ENCODE measurements at places on chromosomes 7 and 10.

DNA sequence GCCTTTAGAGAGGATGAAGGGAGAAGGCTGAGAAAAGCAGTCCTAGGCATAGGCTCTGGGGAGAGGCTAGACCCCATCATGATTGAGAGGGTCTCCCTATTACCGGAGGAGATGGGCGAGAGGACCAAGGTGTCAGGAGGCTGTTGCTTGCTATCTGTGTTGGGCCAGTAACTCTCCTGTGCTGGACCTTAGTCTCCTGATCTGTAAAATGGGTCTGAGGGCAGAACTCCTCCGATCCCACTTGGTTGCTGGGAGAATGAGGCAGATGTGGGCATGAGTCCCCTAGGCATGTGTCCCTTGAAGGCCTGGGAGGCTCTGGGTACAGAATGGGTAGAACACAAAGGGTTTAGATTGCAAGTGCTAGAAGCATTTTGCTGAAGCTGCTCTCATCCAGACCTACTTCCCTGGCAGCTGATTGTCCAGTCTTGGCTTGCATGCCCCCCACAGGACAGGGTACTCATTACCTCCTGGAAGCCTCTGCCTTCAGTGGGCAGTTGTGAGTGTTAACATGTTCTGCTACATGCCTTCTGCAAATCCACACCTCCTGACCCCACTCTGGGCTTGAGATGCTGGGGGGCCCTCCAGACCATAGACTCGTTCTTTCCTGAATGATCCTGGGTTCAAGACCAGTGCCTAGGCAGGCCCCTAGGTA is 4.4 kb downstream of the ZMIZ1 start:
- no peak for DNase-seq

DNA sequence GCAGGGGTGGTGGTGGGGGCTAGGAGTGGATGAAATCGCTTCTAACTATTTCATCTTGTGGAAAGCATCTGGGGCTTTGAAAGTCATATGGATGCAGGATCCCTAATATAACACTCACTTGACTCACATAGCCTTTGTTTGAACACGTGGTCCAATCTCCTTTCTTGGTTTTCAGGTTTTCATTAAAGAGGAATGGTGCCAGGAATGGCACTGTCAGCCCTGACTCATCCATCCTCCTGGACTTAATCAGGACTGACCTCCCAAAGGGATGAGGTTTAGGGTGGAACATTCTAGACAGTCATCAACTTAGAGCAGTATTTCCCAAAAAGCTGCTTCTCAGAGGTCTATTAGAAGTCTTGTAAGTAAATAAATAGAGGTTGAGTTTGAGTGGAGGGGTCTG is 162.0 kb upstream of the PLXNA4 start:
- DNase-seq: peak; percentile 94

- DNase-seq: no peak
Measured at GRCh38 chr7:48421357-48421756, 250.1 kb downstream of the ABCA13 start.

- DNase-seq: no peak
Measured at GRCh38 chr10:94673614-94674321, 9.8 kb upstream of the CYP2C18 start.

DNA sequence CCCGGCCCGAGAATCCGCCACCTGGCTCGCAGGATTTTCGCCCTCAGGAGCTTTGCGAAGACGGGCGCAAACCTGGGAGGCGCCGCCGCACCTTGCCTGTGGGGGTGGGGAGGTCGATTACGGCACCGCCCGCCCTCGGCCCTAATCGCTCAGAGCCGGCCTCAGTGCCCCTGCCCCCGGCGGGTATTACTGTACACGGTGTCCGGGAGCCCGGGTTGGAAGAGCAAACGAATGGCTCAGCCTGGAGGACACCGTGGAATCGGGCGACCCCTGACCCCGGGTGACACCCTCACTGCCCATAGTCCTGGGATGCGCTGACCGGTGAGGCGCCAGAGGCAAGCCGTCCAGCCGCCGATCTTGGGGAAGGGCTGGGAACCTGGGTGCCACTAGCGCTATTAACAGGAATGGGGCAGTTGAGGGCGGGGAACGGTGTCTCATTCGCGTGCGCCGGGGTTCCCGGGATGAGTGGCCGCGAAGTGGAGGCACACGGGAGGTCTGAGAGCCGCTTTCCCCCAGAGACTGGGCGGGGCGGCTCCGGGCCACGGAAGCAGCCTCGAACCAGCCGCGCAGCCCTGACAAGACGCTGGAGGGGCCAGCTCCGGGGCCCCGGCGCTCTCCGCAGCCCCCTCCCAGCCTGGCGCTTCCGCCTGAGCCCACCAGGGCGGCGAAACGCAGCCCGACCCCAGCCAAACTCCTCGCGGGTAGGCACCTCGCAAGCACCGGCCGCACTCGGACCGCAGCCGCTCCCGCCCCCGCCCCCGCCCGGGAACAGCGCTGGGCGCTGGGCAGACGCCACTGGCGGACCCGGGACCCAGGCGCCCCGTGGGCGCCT is 167.5 kb downstream of the NRF1 start:
- no peak for DNase-seq

GRCh38 chr10:119976421-119976820 is 83.9 kb downstream of the SEC23IP start:
- DNase-seq: no peak

DNA sequence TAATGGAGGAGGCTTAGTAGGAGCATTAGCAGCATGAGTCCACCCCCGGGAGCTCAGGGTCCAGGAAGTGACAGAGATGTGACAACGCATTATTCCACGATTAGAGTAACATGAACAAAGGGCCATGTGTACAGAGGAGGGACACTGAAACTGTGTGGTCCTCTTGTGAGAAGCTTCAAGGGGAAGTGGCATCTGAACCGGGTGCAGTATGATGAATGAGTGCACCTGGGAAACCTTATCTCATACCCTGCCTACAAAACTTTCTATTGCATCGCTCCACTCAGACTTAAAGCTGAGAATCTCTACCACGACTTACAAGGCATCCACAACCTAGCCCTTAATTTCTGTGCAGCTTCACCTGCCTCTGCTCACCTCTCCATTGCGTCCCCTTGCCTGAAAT is 115.3 kb upstream of the AMPH start:
- DNase-seq: no peak

- DNase-seq: no peak
Measured at GRCh38 chr10:71210542-71210871, 1.9 kb upstream of the UNC5B start.

DNA sequence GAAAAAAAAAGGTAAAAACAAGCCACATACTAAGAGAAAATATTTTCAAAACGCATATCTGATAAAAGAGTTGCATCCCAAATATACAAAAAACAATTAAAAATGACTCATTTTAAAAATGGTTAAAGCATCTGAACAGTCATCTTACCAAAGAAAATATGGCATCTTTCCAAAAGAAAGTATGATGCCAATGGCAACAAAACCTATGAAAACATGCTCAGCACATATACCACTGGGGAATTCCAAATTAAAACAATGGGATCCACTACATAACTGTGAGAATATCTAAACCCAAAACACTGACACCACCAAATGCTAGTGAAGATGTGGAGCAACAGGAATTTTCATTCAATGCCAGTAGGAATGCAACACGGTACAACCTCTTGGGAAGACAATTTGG is 39.3 kb downstream of the VSTM2A start:
- DNase-seq: no peak

- no peak for DNase-seq
Measured at GRCh38 chr7:27066148-27066547, 29.7 kb downstream of the HOXA1 start.

- no peak for DNase-seq
Measured at GRCh38 chr7:50330696-50331095, 26.2 kb downstream of the IKZF1 start.

- no peak for DNase-seq
Measured at GRCh38 chr7:121049028-121049791, 60.7 kb downstream of the CPED1 start.

DNA sequence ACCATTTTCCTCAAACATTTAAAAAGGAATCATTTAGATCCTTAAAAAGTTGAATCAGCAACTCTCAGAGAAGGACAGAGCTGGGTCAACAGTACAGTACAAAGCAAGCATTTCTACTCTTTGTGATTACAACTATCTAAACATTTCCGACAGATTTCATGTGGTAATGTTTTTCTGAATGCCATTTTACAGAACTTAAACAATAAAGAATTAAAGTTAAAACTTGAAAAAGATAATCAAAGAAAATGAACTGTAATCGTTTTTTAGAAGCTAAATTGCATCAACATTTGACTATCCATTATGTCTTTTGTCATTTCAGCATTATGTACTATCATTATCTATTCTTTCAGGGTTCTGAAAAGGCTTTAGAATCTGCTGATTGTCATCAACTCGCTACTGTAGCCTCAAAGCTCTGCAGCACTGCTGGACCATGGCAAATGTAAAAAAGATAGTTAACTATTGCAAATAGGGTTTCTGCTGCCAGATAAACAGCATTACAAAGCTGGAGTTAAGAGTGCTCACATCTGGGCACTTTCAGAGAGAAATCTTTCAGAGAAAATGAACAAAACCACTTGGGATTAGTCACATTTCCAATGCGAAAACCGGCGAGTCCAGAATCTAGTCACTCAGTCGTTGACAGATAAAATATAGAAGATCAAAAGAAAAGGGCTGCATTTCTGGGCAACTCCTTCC is 160.4 kb upstream of the LAMB4 start:
- DNase-seq: no peak

GRCh38 chr10:123926401-123927264 is 35.0 kb upstream of the CPXM2 start:
- DNase-seq: no peak
